ENCODE measurements at places on chromosomes 16 and 17. TPM values are rescaled to one million over a fixed set of nuclear protein-coding genes. Genes with fewer than 3 reads are reported as not detected.
A peak's percentile ranks its signal among the peaks of the same experiment; 100 is the strongest.

- H3K36me3 ChIP-seq = no peaks in the 10 kb centered on the region
- no peak for DNase-seq
- peaks cover 3% of the 10 kb centered on the region for H3K4me1 ChIP-seq
- H3K27ac ChIP-seq = no peak overlapping the region
- no peak overlapping the region for H3K4me3 ChIP-seq
These were observed 27.2 kb upstream of the SKAP1 start for GRCh38 chr17:48457080-48457836.

GRCh38 chr17:27993161-27993695 is 49.2 kb upstream of the NLK start:
- no peaks in the 10 kb centered on the region for H3K36me3 ChIP-seq
- peaks cover 23% of the 10 kb centered on the region for H3K27me3 ChIP-seq
- no peaks in the 10 kb centered on the region for H3K4me1 ChIP-seq

DNA sequence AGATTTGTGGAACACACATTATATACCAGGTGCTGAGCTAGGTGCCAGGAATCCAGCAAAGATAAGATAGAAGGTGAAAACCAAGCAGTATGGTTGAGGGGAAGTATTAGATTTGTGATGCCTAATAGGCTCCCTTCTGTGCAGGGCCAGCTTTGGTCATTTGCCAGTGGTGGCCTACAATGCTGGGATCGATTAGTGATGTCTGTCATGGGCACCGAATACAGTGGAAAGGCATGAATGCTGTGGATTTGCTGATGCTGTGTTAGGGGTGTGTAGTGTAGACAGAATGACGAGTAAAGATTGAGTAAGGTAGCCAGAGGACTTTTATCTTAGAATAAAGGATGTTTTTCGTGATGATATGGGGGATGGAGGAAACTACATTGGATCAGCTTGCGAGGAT is 48.9 kb downstream of the SNX29 start:
- H3K27me3 ChIP-seq = no peaks in the 10 kb centered on the region
- H3K4me3 ChIP-seq = no peak overlapping the region
- peaks cover 5% of the 10 kb centered on the region for H3K4me1 ChIP-seq
- H3K27ac ChIP-seq = no peak overlapping the region
- no peaks in the 10 kb centered on the region for H3K36me3 ChIP-seq

GRCh38 chr17:70041540-70041939 is 33.5 kb upstream of the KCNJ16 start:
- H3K36me3 ChIP-seq = no peaks in the 10 kb centered on the region
- peaks cover 4% of the 10 kb centered on the region for H3K4me1 ChIP-seq
- H3K27me3 ChIP-seq = no peaks in the 10 kb centered on the region

- no peak for DNase-seq
- H3K27me3 ChIP-seq = no peaks in the 10 kb centered on the region
- no peak overlapping the region for H3K4me3 ChIP-seq
These were observed 14.5 kb downstream of the ZFHX3 start for GRCh38 chr16:73033271-73033998.

- DNase-seq = peak; percentile 92
- no peaks in the 10 kb centered on the region for H3K27me3 ChIP-seq
- H3K27ac ChIP-seq = no peak overlapping the region
These were observed 102.5 kb upstream of the TMEM97 start for GRCh38 chr17:28216528-28216927.

DNA sequence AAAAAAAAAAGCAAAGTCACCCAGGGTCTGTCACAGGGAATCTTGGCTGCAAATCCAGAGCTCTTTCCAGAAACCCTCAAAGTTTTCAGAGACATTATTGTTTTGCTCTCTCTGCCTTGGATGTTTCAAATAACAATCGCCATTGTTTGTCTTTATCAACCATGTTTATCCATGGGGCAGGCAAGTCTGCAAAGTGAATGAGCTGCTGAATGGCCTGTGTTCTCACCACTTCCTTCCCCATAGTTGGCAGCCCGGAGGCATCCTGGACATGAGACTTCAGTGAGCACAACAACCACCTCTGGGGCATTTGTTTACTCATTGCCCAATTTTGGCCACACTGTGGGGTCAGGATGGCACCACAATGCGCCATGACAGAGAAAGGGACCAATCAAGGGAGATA is 53.1 kb upstream of the USP7 start:
- no peaks in the 10 kb centered on the region for H3K27me3 ChIP-seq
- no peaks in the 10 kb centered on the region for H3K36me3 ChIP-seq
- H3K27ac ChIP-seq = no peak overlapping the region
- no peak for DNase-seq
- H3K4me3 ChIP-seq = no peak overlapping the region
- H3K4me1 ChIP-seq = no peaks in the 10 kb centered on the region

DNA sequence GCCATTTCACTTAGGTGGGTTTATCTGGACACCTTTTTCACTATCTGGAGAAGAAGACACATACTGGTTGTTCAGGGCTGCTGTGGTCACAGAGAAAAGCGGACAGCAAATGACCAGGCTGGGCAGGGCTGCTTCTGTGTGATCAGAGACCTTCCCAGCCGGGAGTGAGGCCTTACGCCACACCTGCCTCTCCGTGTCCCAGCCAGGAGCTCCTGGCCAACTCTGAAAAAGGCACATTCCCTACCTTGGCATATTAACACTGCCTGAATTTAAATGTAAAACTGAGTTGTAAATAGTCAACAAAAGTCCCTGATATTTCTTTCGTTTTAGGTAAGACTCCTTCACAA is 9.1 kb upstream of the SOST start:
- no peak overlapping the region for H3K4me3 ChIP-seq
- H3K27ac ChIP-seq = no peak overlapping the region
- H3K27me3 ChIP-seq = no peaks in the 10 kb centered on the region
- peaks cover 38% of the 10 kb centered on the region for H3K36me3 ChIP-seq
- peaks cover 3% of the 10 kb centered on the region for H3K4me1 ChIP-seq

DNA sequence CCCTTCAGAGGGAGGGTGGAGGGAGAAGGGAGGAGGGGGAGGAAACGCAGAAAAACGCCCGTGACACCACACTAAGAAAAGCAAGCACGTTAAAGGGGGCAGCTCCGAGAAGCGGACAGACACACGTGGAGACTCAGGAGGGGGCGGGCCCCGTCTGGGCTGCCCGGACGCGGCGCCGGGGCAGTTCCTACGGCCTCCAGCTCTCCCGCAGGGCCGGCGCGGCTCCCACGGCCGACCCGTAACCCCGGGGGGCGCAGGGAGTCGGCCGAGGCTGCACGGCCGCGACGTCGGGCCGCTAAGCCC is 362 bp downstream of the KLHDC4 start:
- peaks cover 18% of the 10 kb centered on the region for H3K36me3 ChIP-seq
- no peaks in the 10 kb centered on the region for H3K27me3 ChIP-seq
- peak overlapping the region; percentile 96 for H3K4me3 ChIP-seq
- peak; percentile 90 for DNase-seq
- peak overlapping the region; percentile 92 for H3K27ac ChIP-seq

- no peak overlapping the region for H3K4me3 ChIP-seq
- H3K27ac ChIP-seq = no peak overlapping the region
- H3K36me3 ChIP-seq = no peaks in the 10 kb centered on the region
- H3K27me3 ChIP-seq = no peaks in the 10 kb centered on the region
- no peaks in the 10 kb centered on the region for H3K4me1 ChIP-seq
- no peak for DNase-seq
These were observed 155.6 kb upstream of the CNTNAP4 start for GRCh38 chr16:76121636-76122035.

GRCh38 chr16:4566144-4566543 is 10.0 kb downstream of the C16orf96 start:
- no peak overlapping the region for H3K27ac ChIP-seq
- peak; percentile 15 for DNase-seq
- no peak overlapping the region for H3K4me3 ChIP-seq

DNA sequence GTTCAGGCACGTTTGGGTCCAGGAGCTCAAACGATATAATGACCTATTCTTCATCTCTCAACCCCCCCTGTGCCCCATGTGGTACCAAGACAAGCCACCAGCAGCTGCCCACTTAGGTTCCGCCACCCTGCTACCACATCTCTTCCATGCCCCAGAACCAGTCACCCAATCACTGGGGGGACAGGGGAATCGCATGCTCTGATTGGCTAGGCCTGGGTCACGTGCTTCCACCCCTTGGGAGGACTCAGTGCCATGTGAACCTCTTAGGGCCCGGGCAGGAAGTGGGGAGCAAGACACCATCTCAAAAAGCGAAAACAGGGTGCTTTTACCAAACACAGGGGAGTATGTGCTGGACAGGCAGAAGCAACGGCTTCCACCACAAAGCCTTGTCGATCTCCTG is 91.3 kb downstream of the KATNIP start:
- no peak for DNase-seq
- H3K27ac ChIP-seq = no peak overlapping the region
- H3K27me3 ChIP-seq = no peaks in the 10 kb centered on the region
- no peak overlapping the region for H3K4me3 ChIP-seq
- H3K36me3 ChIP-seq = peaks cover 3% of the 10 kb centered on the region
- peaks cover 7% of the 10 kb centered on the region for H3K4me1 ChIP-seq

- no peaks in the 10 kb centered on the region for H3K4me1 ChIP-seq
- DNase-seq = peak; percentile 65
- no peak overlapping the region for H3K4me3 ChIP-seq
- no peak overlapping the region for H3K27ac ChIP-seq
- H3K36me3 ChIP-seq = peaks cover 93% of the 10 kb centered on the region
- H3K27me3 ChIP-seq = no peaks in the 10 kb centered on the region
These were observed 38.8 kb downstream of the PLD6 start for GRCh38 chr17:17167356-17167755.

DNA sequence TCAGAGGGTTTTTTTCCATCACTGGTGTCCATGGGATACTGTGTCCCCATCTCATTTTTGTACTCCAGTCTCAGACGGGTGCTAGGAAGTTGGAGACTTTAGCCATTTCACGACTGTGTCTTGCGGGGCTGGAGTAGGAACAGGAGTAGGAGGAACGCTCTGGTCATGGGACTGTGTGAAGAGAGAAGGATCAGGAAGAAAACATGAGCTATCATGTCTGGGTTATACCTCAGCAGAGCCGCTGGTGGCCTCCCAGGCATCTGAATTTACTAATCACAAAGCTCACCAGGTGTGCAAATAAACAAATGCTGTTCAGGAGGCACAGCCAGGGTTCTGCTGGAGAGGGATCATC is 225.4 kb downstream of the SEC14L1 start:
- peaks cover 56% of the 10 kb centered on the region for H3K4me1 ChIP-seq
- H3K27ac ChIP-seq = peak overlapping the region; percentile 84
- H3K27me3 ChIP-seq = no peaks in the 10 kb centered on the region
- peaks cover 7% of the 10 kb centered on the region for H3K36me3 ChIP-seq

DNA sequence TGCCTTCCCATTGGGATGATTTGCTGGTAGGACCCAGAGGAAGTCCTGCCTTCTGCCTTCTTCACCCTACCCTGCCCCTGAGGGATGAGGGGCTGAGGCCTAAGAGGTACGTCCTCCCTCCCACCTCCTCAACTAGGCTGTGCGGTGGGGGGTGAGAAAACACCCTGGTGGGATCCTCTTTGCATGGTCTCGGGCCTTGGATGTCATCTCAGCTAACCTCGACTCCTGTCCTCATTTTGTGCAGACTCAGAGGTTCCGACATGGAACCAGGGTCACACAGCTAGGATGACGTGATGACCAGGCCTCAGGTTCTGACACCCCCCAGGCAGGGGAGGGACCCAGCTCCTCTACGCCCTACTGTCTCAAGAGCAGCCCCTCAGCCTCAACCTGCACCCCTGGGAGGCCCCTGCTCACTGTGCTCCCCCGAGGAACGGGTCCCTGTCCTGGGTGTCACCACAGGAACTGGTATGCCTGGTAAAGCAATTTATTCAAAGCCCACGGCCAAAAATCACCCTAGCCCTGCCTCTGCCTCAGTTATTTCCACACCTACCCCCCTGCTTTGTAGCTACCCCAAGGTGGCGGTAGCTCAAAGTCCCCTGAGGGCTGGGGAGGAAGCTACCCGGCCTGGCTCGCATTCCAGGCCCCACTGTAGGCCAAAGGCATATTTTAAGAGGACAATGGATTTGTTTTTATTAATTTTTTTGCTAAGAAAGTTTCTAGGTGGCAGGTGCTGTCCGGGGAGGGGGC is 17.5 kb downstream of the UNC13D start:
- peaks cover 10% of the 10 kb centered on the region for H3K4me1 ChIP-seq
- no peak overlapping the region for H3K4me3 ChIP-seq
- H3K27me3 ChIP-seq = no peaks in the 10 kb centered on the region
- H3K27ac ChIP-seq = no peak overlapping the region

DNA sequence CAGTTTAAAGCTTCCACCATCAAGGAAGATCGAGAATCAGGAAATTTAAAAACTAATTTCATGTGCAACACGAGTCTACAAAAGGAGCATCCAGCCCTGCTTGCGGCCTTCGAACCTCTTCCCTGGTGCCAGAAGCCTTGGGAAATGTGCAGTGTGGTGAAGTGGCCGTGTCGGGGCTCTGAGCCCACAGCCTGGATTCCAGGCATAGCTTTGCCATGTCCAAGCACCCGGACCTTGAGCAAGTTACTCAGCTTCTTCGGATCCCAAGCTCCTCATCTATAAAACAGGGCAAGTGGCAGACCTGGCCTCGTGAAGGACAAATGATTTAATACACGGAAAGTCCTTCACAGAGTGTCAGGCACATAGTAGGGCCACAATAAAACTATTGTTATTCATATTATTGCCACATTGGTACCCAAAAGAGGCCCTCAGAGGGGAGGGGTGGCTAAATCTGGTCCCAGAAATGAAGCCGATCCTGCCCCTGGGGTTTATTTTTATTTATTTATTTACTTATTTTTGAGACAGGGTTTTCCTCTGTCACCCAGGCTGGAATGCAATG is 34.8 kb downstream of the COTL1 start:
- H3K36me3 ChIP-seq = peaks cover 40% of the 10 kb centered on the region
- DNase-seq = peak; percentile 97
- peaks cover 18% of the 10 kb centered on the region for H3K4me1 ChIP-seq
- peak overlapping the region; percentile 62 for H3K27ac ChIP-seq

DNA sequence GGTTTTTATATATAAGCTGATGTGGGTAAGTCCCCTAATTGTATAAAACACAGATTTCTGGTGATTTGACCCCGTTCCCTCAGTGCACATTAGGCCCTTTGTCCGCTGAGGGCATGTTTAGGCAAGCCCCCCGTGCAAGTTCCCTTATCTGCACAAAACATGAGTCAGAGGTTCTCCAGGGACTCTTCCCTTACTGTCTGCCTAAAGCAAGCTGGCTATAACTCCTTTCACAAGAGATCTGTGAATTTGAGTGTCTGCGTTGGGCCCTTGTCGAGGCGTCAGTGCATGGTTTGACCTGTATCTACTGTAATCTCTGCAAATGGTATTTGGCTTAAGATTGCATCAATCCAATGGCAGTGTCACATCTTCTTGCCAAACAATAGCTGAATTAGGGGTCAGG is 712.8 kb downstream of the CDH8 start:
- no peaks in the 10 kb centered on the region for H3K36me3 ChIP-seq
- H3K4me3 ChIP-seq = no peak overlapping the region
- DNase-seq = no peak
- H3K27me3 ChIP-seq = no peaks in the 10 kb centered on the region

- no peaks in the 10 kb centered on the region for H3K36me3 ChIP-seq
- H3K27me3 ChIP-seq = no peaks in the 10 kb centered on the region
- H3K27ac ChIP-seq = no peak overlapping the region
- no peak for DNase-seq
These were observed 100.1 kb upstream of the GRIN2A start for GRCh38 chr16:10282367-10282766.

The PRKCB gene
- total RNA-seq = under 0.01 TPM

The HYDIN gene
- total RNA-seq = 3.2 TPM

The HIGD1B gene
- not detected for total RNA-seq

The SPIRE2 gene
- 0.72 TPM for total RNA-seq

The SLFN12 gene
- 25.6 TPM for total RNA-seq

The ZNF785 gene
- total RNA-seq = 13.6 TPM

The KRT23 gene
- total RNA-seq = 0.59 TPM

The BAIAP3 gene
- total RNA-seq = 0.29 TPM

The PIPOX gene
- 1.8 TPM for total RNA-seq

The SCGB1C2 gene
- not detected for total RNA-seq

The CDH3 gene
- total RNA-seq = 0.36 TPM

The CAVIN1 gene
- 988 TPM for total RNA-seq

The TCAP gene
- total RNA-seq = 0.29 TPM
